ENCODE measurements at places on chromosomes 1 and 21.

DNA sequence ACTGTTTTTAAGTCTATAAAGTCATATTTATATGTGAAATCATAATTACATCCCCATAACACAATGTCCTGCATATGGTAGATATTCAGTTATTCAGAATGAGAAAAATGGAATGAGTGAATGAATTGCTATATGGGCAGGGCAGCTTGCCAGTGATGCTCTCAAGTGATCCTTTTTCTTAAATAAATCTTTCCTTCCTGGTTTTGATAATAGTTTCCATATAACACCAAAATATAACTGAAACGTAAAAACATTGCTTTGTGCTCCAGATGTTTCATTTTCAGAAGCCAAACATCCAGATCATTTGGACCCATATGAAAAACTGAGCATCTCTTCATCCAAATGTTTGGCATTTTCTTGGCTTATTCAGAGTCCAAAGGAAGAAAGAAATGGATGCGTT, 30.2 kb upstream of the RGS8 start:
- no peak for DNase-seq

- DNase-seq, result no peak
Observed at GRCh38 chr21:33443194-33443593, 36.6 kb downstream of the TMEM50B start.

DNA sequence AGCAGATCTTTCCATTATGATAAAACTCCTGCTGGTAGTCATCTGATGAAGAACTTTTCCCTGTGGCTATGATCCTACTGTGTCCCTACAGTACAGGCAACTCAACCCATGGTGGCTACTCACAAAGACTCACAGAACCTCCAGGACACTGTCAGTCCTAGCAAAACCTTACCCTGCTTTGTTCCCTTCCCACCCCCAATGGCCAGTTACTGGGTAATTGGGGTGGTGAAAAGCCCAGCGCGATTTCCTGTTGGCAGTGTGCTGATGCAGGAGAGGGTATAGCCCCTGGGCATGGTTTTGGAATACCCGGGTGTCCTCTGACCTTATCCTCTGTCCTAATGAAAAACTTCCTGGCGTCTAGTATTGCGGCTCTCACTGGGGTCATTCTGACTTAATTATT, 533 bp upstream of the RGL1 start:
- DNase-seq, result no peak

DNA sequence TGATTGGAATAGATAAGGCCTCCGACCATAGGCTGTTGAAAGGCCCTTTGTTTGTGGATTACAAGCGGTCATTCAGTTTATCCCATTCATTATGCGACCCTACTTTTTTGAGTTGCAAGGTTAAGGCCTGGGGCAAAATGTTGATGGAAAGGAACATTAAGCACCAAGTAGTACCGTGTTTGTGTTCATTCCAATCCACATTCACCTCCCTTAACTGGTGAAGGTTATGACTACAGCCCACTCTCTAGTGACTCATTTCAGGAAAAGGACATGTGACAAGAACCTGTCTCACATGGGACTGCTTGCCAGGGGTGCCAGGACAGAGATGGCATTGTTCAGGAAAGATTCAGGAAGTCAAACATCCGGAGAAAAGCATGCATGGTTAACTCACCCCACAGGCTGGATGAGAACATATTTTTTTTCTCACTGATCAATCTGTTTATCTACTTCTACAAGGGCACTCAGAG, 81.6 kb downstream of the CD58 start:
- DNase-seq, result no peak

GRCh38 chr21:17114045-17114444, 398.8 kb upstream of the CXADR start:
- no peak for DNase-seq

DNA sequence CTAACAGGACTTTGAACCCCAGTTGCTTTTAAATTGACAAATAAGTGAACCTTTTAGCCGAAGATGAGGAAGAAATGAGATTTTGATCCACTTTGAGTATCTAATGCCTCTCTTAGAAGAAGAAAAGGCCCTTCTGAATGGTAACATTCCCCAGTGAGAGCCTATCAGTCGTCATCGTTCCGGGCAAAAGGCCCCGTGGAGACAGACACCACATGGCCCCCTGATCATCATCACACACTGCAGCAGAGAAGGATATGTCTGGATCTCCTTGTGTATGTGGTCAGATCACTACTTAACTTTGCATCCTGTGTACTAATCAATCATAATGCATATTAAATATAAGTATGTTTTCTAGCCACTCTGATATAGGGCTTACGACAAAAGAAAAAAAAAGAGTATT, 87.3 kb upstream of the SMYD2 start:
- no peak for DNase-seq

DNA sequence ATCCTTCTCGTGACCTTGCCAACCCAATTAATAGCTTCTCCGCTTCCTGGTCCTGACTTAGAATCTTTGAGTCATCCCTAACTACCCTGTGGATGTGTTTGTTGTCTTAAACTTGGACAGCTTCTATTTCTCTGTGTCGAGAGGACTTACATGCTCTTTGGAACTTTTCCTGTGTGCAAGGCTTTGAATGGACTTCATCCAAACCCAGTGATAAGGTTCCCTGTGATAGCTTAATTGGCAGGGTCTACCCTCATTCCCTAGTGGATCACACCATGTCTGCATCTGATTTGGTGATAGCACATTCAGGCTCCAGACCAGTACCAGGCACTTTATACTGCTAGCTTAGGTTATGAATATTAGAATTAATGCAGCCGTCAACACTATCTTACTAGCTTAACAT, 378.2 kb upstream of the KAZN start:
- no peak for DNase-seq

GRCh38 chr21:46431884-46432488, 26.7 kb upstream of the DIP2A start:
- DNase-seq, result no peak

- DNase-seq, result no peak
Observed at GRCh38 chr21:14615359-14615974, 69.4 kb upstream of the SAMSN1 start.

GRCh38 chr1:12518931-12519692, 98.9 kb downstream of the DHRS3 start:
- DNase-seq, result no peak

DNA sequence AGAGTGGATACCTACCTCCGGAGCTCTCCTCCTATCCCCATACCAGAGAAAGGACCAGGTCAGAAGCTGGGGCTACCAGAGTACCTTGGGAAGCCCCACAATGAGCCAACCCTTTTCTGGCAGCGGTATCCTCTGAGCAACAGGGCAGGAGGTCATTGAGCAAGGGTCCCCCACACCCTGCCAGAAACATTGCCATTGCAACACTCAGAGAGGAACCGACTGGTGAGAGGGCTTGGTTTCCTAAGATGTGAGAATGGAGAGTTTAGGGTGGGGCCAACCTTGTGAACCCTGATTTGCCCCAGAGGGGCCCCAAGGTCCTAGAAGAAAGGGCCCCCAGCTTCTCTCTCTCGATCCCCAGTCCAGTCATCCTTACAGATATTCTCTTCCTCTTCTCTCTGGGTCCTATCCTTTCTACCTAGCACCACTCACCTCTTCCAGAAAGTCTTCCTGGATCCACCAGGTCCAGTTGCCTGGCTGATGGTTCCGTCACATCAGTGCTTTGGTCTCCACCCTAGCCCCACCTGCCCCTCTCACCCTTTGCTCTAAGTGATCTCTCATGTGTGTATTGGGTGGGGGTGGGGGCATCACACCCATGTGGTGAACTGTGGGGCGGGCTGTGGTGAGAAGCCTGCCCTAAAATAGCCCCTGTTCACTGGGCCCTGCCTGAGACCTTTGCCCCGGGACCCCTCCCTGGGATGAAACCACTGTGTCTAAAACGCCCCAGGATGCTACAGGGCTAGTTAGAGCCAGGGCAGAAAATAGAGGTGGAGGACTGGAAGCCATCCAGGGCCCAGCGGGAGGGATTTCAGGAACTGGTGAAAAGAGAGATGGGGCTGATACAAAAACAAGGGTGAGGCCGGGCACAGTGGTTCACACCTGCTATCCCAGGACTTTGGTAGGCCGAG, 8.7 kb downstream of the FGR start:
- DNase-seq, result no peak

DNA sequence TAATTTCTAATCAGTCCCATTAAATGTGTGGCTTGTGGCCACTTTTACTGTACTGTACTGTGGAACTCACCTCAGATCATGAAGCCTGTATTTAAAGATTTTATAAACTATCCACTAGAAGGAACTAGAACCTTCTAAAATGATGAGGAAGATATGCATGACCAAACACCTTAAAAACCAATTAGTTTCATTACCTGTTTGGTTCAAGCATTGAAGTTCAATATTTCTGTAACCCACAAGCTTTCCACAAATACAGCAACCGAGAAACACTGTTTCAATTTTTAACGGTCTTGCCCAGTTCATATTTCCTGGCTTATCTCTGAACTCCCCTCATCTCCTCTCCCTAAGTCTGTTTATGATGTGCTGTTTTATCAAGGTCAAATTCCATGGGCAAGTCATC, 264.3 kb upstream of the PLD5 start:
- no peak for DNase-seq

- no peak for DNase-seq
Observed at GRCh38 chr1:231684356-231685244, 58.0 kb downstream of the DISC1 start.

DNA sequence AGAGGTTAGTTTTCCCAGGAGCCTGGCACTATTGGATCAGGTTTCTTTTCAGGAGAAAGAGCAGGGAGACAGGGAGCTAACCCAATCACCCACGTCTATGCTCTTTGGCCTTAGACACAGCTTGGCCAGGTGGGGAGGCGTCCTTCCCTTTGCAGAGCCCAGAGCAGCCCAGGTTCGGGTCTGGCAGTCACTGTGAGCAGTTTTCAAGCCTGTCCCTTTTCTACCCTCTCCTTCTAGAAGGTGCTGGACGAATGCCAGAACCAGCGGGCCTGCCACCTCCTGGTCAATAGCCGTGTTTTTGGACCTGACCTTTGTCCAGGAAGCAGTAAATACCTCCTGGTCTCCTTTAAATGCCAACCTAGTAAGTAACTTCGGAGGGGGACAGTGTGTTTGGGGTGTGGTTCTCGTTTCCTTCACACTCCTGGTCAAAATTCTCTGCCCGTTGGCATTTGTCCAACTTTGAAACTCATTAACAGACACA, 44.9 kb downstream of the EVA1C start:
- DNase-seq, result no peak
